ENCODE measurements at places on chromosomes 1 and 21. TPM values are rescaled to one million over a fixed set of nuclear protein-coding genes. Genes with fewer than 3 reads are reported as not detected.

ENAH gene
- polyA plus RNA-seq, result 153 TPM

DNA sequence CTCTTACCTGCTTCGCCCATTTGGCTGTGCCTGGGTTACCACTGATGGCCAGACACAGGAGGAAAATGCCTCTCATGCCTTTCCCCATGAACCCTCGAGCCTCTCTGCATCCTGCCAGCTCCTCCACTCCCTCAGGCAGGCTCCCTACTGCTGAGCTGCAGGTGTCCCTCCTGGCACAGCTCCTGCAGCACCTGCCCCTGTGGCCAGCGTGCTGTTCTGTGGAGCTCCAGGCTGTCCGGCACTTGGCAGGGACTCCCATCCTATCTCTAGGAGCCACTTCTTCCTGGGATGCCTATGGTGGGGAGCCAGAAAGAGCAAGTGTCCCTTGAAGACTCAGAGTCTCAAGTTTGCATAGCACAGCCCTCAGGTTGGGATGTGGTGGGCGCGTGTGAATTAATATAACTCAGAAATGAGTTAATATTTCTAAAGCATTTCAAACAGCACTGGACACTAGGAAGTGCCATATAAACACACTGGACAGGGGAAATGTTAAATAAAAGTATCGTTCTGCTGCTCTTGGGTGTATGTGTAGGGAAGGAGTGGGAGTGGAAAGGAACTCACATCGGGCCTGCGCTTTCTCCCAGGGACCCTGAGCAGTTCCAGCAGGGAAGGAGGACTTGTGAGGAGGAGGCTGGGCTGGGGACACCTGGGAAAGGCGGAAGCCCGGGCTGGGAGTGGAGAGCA, 2.7 kb downstream of the LRRC71 start:
- no peak for DNase-seq

GRCh38 chr1:107933736-107934135, 31.2 kb downstream of the VAV3 start:
- no peak for DNase-seq

DNA sequence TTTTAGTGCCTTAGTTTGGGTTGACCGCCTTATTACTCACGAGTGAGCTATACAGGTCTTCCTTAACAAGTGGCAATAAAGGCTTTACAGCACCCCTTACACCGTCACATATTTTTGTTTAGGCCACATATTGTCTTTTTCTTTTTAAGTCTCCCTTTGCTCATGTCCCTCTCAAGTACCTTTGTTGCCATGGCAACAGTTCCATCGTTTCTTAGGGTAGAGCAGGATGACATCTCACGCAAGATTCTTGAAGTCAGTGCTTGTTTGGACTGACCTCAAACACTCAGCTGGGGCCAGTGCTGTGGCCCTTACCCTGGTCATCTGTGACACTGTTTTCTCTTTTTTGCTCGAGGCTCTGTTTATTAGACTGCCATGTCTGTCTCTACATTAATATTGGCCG, 69.8 kb downstream of the PBX1 start:
- no peak for DNase-seq

DNA sequence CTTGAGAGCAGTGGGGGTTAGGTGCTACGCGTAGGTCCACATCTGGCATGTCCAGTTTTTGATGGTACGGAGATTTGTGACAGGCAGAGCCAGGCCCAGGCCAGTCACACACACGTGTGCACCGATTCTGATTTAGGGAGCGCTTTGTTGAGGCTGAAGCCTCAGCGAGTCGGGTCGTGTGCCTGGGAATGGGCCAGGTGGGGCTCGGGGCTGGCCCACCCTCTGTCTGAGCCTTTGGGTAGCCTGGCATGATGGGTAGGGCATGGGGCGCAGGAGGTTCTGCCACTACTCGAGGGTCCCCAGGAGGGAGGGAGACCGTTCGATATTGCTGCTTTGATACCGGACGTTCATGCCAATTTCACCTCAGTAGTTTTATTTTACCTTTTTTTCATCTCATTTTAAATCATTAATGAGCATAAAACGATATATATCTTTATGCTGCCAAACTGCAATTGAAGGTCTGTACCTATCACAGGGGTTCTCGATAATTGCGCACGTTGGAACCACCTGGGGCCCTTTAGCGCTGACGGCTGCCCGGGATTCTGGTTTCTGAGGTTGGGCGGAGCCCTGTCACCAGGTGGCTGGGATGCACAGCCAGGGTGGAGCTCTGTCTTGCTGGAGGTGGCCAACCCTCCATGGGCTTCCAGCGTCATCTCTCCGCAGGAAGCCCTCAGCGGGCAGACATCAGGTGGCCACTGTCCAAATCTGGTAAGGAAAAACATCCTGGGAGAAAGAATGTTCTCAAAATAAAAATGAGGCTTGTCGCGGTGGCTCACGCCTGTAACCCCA, 71.9 kb downstream of the SCCPDH start:
- DNase-seq, result no peak

MASP2 gene
- polyA plus RNA-seq, result 1.9 TPM

Measured in muscle of leg (tissue), 16 donors.